Mesothelial cell of epicardium (in vitro differentiated cells): ENCODE measurements at places on chromosomes 3 and 15. TPM values are rescaled to one million over a fixed set of nuclear protein-coding genes. Genes with fewer than 3 reads are reported as not detected.
A peak's percentile ranks its signal among the peaks of the same experiment; 100 is the strongest.

Gene PDCD7
- total RNA-seq = 29.9 to 34.5 TPM (median 32.7 TPM) in 3 replicates

Gene SNX1
- total RNA-seq = 93.6 to 97.9 TPM (median 94.4 TPM) in 3 replicates

Gene GOLGA6D
- 0.16 to 0.18 TPM in 2 of 3 replicates, not detected in the other for total RNA-seq

Gene ARGFX
- not detected in 3 replicates for total RNA-seq

Gene TAGLN3
- 0.60 to 1.8 TPM (median 1.4 TPM) in 3 replicates for total RNA-seq

Gene DUOX2
- 1.5 to 2.3 TPM (median 1.6 TPM) in 3 replicates for total RNA-seq

Gene PLCB2
- 9.8 to 11.5 TPM (median 10.7 TPM) in 3 replicates for total RNA-seq

Gene PATL2
- total RNA-seq = 0.66 to 1.3 TPM (median 1.1 TPM) in 3 replicates

Gene GXYLT2
- 30.5 to 33.7 TPM (median 32.8 TPM) in 3 replicates for total RNA-seq

Gene KNG1
- total RNA-seq = not detected in 3 replicates

Gene TTLL13
- total RNA-seq = 0.33 to 0.77 TPM (median 0.47 TPM) in 3 replicates

- peak; percentile 79 for DNase-seq
Observed at GRCh38 chr3:115692887-115693524, 69.7 kb downstream of the GAP43 start.

GRCh38 chr3:151580591-151580990 is 119.7 kb upstream of the IGSF10 start:
- DNase-seq = no peak

DNA sequence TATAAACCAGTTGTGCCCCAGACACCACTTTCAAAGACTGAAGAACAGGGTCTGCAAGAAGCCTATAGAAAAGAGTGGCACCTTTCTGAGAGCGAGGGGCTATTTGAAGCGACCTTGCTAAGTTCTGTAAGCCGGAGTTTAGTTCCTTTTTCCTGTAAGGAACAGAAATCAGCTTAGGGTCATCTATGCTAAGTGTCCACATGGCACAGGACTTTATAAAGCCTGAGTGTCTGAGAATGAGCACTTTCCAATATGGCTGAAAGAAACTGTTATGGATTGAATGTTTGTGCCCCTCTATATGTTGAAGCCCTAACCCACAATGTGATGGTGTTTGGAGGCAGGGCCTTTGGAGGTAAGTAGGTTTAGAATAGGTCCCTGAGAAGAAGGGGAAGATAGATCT is 4.0 kb upstream of the A4GNT start:
- no peak for DNase-seq

DNA sequence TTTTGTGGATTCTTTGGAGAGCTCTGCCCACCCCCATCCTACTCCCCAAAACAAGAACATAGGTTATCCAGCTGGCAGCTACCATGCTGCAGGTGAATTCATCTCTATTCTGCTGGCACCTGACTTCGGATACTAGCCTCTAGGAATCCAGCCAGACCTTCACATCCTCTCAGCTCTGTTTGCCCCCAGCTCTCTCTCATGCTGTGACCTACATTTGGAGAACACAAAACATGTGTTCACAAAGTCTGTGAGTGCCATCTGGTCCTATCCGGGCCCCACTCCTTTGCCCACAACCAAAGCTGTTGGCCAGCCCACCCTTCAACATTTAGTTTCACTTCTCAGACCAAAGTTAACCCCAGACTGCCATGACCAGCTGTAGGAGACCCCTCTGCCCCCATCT is 89.4 kb upstream of the C3orf80 start:
- DNase-seq = no peak

GRCh38 chr3:52299247-52299878 is 11.7 kb downstream of the GLYCTK start:
- DNase-seq = no peak

- DNase-seq = no peak
Observed at GRCh38 chr3:192597913-192598312, 129.4 kb downstream of the FGF12 start.

GRCh38 chr3:127497676-127498075 is 92.9 kb downstream of the TPRA1 start:
- DNase-seq = no peak

DNA sequence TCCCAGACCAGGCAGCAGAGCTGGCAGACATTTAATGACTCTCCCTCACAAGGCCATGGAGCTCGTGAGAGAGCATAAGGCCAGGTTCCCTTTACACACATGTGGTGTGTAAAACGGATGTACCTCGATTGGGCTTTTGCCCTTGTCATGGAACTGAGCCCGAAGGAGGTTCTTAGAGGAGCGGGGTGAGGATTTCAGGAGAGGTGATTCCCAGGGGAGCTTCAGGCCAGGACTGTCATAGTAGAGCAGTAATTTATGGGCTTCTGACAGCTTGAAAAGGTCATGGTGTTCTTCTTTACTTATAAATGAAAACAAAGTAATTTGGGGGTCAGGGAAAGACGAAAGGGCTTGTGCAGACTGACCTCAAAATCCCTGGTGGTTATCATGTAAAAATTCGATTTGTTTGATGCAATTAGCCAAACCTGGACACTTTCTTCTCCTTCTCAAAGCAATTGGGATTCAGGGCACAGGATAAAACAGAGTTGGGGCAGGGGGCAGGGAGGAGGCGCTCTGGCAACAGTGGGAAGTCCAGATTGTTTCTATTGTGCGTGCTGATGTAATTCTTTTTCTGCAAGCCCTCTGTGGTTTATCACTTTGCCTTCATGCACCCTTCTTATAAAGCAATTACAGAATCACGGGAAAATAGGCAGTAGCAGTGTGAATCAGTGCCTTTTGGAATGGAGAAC is 51.0 kb downstream of the CACNA1D start:
- DNase-seq = no peak

GRCh38 chr3:110965976-110966375 is 105.6 kb upstream of the NECTIN3 start:
- no peak for DNase-seq

GRCh38 chr15:85691350-85692240 is 103.1 kb downstream of the KLHL25 start:
- DNase-seq = no peak

- no peak for DNase-seq
Observed at GRCh38 chr3:129311054-129311902, 32.6 kb downstream of the HMCES start.

- DNase-seq = no peak
Observed at GRCh38 chr3:153840487-153840886, 280.7 kb upstream of the ARHGEF26 start.

- peak; percentile 95 for DNase-seq
Observed at GRCh38 chr15:101008158-101009139, 89.3 kb downstream of the LRRK1 start.

DNA sequence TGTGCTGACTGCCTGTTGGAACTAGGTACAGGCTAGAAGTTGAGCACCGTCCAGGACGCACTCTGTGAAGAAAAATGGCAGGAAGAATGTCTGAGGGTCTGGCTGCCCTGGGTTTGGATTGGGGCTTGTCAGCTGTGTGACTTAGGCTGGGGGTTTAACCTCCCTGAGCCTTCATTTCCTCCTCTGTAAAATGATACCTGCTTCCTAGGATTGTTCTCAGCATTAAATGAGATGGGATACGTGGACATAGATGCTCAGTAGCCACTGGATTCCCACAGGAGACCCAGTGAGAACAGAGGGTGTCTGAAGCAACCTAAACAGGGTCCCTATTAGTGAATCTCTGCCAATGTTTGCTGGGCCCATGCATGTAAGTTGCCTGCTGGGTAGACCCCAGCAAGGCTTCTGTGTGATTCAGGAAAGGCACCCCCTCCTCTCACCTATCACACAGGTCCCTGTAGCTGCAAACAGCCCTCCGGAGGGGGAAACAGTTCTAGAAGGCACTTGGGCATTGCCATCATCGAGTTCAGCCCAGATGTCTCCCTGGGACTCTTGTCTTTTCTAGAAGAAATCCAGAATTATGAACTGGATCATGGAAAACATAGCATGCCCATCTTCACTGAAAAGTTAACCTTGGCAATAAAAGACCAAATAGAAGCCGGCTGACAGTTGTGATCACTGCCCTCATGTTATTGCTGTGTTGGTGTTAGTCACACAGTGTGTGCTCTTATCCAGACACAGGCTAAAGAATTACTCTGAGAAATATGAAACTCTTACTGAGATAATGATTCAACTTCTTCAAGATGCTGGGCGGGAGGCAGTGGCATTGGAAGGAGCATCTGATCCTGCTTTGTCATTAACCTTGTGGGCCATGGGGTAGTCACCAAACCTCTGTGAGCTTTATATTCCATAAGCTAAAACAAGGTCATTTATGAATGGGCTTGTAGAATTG is 64.5 kb downstream of the SMAD6 start:
- DNase-seq = no peak

DNA sequence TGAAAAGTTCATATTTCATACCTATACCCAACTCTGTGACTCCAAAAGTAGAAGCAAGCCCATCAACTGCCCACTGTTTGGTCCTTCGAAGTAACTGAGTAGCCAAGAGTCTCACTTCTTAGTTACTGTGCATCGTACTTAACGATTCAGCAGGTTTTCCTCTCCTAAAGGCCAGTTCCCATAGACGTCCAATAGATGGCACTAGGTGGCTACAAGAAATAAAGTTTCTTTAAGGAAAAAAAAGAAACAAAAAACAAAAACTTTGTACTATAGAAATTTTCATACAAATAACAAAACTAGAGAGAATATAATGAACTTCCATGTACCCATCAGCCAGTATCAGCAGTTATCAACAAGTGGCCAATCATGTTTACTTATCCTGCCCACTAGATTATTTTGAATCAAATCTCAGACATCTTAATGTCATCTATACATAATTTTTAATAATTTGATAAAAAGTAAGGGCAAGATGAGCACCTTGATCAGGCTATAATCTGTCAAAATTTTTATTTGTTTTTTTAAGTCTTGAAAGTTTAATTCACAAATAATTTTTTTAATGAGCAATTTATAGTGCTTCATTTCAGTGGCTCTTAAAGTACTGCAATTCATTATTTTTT is 63.8 kb upstream of the ACP3 start:
- no peak for DNase-seq

GRCh38 chr15:22915866-22916515 is 64.2 kb downstream of the CYFIP1 start:
- no peak for DNase-seq

GRCh38 chr3:5095886-5096285 is 26.2 kb upstream of the ARL8B start:
- peak; percentile 47 for DNase-seq

- no peak for DNase-seq
Observed at GRCh38 chr3:65019443-65020055, 331.7 kb upstream of the ADAMTS9 start.
